IPS-NIHi11 (cell line): ENCODE measurements at places on chromosomes 16 and 17.
A peak's percentile ranks its signal among the peaks of the same experiment; 100 is the strongest.

DNA sequence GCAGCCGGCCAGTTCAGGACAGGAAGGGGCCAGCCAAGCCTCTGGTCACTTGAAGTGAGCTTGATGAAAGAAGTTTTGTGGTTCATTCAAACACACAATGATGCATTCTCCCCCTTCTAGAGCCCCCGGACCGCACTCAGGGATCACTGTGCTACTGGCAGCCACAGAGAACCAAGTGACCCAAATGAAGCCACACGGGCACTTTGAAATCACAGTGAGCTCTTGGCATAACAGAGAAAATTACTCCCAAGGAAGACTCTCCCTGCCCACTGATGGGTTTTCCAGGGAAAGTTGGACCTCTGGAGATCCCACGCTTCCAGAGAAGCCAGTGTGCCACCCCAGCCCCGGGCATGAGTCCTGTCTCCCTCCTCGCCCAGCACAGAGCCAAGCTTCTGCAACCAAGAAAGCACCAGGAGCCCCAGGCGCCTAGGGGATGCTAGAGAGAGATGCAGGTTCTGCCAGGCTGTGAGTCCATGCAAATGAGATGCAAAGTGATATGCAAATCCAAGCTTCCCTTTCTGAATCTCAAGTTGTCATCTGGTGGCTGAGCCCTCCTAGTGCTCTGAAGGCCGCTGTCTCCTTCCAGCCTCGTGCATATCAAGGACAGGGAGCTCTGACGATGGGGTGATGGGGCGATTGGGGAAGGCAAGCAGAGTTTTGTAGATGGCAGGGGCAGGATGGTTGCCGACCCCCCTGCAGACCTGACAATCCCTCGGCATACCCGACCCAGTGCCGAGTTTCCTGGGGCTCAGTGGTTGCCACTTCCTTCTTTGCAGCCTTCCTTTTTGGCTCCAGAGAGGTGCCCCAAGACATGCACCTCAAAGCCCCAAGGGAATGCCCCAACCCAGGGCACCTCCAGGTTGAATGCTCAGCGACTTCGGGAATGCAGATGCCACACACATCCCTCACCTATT, 59.7 kb upstream of the TNRC6C start:
- no peak for DNase-seq

DNA sequence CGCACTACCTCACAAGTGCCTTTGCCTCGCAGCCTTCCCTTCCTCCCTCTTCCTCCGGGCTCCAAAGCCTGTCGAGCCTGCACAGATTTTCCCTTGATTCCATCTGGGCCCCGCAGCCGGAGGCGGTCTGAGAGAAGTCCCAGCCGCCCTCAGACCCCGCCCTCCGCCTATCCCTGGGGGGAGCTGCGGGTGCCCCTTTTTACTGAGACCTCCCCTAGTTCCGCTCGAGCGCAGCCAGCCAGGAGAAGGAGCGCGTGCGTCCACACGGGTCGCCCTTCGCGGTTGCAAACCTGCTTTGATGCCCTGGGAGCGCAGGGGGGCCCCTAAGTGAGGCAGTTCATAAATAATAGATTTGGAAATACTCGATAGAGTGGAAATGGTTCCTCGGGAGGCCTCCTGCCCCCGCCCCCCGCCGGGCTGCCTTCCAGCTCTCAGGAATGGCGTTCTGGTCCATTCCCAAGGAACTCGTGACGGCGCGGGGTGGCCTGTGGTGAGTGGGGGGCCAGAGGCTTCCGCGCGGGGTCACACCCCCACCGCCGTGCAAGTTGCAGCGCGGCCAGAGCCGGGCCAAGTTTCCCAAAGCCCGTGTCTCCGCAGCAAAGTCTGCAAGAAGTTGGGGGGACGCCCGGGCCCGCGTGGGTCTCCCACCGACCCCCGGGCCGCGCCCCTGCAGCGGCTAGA, 610 bp downstream of the C16orf74 start:
- peak; percentile 49 for DNase-seq

DNA sequence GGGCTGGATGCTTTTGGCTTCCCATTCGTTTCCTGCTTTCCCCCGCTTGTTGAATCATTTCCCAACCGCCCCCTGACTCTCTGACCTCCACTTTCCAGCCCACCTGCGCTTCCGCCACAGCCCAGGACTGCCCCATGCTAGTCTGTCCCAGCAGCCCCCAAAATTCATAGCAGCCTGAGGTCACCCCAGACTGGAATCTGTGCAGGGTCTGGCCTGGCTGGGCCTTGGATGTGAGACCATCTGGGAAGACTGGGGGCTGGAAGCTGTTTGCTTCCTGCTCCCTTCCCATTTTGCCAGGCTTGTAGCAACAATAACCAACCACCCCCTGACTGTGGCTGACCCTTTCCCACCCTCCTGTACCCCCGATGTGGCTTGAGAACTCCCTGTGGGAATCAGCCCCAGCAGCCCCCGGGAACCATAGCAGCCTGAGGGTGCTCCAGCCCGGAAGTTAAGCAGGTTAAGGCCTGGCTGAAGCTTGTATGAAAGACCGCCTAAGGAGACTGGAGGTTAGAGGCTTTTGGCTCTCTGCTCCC, 2290.8 kb downstream of the TP53TG3F start:
- DNase-seq, result no peak

DNA sequence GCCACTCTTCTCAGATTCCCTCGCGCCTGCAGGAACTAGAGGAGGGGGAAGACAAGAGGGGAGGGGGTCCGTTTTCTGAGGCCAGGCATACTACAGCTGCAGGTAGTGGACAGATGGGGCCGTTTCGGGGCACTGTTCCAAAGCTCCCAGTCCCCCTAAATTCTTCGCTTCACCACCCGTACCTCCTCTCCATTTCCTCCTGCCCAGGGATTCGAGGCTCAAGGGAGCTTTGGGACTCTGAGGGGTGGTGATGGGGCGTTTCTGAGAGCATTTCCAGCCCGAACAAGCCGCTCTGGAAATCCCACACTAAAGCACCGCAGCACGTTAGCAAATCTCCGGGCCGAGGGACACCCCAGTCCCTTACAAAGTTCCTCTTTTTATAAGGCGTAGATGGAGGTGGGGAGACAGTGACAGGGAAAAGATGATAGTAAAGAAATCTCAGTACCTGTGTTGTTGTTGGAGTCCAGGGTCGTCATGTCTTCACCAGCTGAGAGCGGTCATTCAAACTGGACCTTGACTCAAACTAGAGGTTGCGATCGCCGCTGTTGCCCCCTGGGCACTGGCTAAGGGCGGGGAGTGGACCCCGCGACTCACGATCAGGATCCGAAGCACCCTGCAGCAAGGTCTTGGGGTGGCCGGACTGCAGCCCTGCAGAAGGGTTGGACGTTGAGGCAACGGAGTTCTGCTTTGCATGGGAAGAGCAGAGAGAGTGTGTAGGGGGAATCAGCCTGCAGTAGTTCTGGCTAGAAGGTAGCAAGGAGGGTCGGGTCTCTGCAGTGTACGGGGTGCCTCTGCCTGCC, 570 bp downstream of the NR1D1 start:
- no peak for DNase-seq

DNA sequence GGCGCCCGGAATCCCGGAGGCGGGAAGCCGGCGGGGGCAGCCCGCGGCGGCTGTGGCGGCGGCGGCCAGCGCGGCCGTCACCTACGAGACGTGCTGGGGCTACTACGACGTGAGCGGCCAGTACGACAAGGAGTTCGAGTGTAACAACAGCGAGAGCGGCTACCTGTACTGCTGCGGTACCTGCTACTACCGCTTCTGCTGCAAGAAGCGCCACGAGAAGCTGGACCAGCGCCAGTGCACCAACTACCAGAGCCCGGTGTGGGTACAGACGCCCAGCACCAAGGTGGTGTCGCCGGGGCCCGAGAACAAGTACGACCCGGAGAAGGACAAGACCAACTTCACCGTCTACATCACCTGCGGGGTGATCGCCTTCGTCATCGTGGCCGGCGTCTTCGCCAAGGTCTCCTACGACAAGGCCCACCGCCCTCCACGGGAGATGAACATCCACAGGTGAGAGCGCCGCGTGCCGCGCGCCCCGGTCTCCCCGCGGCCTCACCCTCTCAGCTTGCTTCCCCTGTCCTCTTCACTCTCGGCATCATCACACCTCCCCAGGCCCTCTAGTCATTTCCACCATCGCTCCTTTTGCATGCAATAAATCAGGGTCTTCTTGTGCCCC, 706 bp downstream of the SHISA6 start:
- no peak for DNase-seq

DNA sequence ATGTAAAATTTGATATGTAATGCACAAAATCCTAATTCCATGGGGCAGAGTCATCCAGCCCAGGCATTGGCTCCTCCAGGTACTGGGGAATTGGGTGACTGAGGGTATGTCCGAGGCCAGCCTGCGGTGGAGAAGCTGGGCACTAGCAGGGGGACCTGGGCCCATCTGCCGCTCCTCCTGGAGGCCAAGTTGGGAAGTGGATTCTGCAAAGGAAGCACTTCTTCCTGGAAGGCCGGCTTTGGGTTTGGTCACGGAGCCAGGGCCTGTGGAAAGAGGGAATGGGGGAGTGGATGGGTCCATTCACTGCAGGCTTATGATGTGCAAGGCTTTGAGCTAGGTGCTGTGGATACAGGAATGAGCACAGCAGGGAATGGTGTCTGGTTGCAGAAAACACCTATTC, 85.8 kb downstream of the GNAO1 start:
- DNase-seq, result peak; percentile 66

- no peak for DNase-seq
Measured at GRCh38 chr16:25110387-25110947, 1.1 kb upstream of the LCMT1 start.

DNA sequence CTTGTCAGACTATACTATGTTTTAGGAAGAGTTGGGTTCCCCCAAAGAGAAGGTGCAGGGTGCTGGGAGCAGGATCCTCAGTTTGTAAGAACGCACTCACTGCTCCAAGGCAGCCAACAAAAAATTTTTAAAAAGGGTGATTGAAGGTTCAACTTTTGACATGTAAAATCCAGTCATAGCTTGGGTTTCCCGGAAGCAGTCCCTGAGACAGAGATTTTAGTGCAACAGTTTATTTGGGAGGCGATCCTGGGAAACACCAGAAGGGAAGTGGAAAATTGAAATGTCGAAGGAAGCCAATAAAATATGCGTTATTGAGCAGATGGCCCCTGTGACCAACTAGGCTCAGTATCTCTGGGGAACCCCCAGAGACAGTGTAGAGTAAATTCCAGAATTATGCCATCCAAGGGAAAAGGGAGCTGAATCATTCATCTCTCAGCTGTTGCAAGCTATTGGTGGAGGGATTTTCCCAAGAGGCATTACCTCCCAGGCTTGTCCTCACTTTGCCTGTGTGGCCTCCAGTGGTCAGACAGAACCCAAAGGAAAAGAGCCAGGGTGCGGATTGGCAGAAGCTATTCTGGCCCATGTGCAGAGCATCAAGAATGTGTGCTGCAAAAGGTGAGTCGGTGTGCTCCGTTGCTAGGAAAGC, 72.9 kb downstream of the HS3ST3B1 start:
- DNase-seq, result no peak

DNA sequence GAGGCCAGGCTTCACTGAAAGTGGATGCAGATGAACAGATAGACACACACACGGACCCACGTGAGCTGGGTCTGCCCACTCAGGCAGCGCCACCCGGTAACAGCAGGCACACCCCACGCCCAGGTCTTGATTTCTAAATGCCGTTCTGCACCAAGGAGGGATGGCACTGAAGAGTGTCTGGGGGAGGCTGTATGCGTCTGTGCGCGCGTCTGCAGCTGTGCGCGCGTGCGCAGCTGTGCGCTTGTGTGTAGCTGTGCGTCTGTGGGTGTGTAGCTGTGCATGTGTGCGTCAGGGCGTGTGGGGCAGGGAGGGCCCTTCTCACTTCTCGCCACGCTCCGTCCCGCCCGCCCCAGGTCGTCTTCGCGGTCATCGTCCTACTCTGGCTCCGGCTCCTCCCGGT, 15.5 kb upstream of the IL17C start:
- no peak for DNase-seq

GRCh38 chr16:71373073-71373472, 14.6 kb downstream of the CALB2 start:
- no peak for DNase-seq

DNA sequence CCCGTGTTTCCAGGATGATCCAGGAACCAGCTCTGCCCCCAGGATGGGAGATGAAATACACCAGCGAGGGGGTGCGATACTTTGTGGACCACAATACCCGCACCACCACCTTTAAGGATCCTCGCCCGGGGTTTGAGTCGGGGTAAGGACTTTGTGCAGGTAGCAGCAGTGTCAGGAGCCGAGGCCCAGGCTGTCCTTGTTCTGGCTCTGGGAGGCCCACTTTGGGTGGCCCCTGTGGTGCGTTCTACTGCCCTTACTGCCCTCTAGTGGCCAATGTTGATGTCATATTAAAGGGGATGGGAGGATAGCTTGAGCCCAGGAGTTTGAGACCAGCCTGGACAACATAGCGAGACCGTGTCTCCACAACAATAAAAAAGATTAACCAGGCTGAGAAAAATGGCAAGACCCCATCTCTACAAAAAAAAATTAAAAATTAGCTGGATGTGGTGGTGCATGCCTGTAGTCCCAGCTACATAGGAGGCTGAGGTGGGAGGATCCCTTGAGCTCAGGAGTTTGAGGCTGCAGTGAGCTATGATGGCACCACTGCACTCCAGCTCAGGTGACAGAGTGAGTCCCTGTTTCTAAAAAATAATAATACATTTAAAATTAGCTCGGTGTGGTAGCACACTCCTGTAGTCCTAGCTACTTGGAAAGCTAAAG, 20.9 kb upstream of the CLEC18A start:
- peak; percentile 89 for DNase-seq
